D721Med (cell line): ENCODE measurements at places on chromosomes 5 and 9.

DNA sequence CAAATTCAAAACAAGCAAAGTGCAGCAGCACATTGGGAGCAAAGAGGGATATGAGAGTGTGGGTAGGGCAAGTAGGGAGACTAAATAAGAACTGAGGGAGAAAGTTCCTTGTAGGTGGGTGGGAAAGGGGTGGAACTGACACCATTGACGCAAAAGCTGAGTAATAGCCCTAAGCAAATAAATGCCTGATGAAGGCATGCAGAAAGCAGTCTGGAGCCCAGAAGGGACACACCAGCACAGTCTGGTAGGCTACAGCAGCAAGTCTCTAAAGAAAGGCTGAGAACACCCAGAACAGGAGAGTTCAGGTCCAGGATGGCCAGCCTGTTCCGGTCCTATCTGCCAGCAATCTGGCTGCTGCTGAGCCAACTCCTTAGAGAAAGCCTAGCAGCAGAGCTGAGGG lies at the start of gene INSL4:
Gene INSL4 (plus strand): TSS at position 208 of the 400 bp plus-strand sequence. CDS start 105 bp downstream, at position 313.
- no peak for DNase-seq

DNA sequence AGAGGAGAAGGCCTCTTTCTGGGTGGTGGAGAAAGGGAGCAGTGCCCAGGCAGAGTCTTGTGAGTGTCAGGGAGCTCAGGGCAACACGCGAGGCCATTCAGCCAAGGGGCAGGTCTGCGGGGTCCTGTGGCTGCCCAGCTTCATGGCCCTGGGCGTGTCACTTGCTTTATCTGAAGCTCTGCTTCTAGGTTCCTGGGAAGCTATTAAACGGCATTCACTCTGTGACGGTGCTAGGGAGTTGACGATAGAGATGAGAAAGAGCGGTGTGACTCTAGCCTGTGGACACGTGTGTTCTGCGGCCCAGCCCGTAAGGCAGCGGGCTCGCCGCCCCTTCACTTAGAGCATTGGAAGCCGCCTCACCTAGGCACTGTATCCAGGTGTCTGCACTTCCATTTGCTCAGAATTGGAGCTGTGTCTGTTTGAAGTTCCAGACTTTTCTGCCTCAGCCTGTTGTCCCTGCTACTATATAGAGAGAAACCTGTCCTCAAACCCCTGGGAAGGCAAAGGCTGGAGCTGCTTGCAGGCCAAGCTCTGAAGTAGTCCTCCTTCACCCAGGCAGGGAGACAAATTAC lies 88.3 kb downstream of the PHF2 start:
- DNase-seq = no peak

GRCh38 chr5:149235841-149236240 lies 35.8 kb upstream of the AFAP1L1 start:
- DNase-seq = no peak

- no peak for DNase-seq
Observed at GRCh38 chr9:93297659-93298497, 113.9 kb downstream of the WNK2 start.

DNA sequence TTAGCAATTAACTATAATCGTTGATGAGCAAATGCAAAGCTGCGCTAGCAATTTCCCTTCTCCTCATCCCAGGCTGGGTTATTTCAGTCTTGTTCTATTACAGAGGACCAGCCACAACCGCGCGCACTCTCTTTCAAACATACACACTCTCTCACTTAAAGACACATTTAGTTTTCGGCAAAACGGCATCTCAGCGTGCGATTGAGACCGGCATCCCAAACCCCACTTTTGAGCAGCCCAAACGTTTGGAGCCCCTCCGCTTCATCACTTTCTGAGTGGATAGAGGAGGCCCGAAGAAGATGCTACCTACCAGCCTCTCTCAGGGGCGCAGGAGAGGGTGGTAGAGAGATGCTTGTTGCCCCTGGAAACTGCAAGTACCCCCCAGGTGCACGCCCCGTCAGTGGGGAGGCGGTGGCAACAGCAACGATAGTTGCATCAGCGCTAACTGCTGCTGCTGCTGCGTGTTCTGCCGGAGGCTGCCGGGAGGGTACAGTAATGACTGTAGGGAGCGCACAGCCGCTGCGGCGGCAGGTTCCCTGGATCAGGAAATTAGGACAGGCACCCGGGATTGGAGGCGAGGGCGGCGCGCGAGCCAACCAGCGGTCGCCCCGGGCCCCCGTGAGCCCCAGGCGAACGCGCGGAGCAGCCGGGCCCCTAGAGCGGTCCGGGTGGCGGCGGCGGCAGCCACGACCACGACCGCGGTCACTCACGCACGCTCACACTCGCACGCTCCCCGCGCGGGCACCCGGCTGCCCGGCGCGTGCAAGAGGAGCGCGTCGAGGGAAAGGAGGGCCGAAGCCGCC lies 467 bp upstream of the VLDLR start:
- DNase-seq = peak; percentile 53

DNA sequence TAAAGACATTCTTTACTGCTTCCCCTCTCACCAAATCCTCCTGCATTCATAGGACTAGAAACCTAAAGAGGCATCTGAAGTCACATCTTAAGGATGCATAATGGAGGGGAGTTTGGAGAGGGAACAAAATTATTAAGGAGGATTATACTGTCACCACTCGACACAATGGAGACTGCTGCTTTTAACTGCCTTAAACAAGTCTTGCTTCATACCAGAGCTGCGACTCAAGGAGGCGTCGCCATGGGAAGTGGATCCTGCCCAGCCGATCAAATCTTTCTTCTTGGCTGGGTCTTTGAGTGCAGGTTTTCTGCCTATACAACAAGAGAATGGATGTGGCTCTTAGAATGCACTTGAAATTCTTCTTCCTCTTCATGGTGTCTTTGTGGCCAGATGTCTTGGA lies 66.7 kb upstream of the FOXE1 start:
- DNase-seq = no peak

DNA sequence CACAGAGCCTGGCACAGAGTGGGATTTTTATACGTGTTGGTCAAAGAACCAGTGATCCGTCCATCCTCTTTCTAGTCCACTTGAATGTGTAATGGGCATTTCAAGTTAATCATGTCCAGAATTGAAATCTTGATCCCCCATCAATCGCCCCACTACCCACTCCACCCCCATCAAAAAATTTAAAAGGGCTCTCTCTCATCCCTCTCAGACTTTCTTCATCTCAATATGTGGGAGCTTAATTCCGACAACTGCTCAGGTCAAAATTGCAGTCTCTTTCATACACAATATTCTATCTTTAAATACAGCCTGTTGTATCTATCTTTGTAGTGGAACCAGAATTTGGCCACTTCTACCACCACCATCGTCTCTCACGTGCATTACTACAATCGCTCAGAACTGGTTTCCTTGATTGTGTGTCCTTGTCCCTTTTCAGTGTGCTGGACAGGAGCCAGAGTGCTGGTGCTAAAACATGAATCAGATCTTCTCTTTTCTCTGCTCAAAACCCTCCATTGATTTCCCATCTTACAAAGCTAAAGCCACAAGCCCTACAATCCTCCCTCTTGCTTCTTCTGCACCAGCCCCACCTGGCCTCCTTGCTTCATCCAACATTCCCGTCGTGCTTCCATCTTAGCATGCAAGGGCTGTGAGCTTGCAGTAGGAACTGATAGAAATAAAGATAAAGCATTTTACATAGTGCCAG lies 786 bp upstream of the KIF3A start:
- DNase-seq = no peak

DNA sequence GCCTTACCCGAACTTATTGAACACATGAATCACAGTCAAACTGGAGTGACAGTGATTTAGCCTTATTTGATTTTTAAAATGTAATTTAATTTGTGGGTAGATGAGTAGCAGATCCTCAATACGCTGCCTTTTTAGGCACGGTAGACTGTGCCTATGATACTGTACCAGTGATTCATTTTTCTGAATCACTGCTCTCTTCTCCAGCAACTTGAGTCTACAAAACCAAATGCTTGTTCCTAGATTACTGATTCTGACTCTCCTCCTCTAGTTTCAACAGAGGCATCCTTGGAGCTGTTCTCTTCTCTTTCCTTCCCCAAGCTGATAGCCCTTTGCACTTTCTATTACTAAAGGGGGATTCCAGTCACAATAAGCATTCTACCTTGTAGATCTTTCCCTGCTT lies 94.3 kb upstream of the IL7R start:
- DNase-seq = no peak

- DNase-seq = no peak
Observed at GRCh38 chr5:8059337-8059736, 190.4 kb downstream of the MTRR start.

DNA sequence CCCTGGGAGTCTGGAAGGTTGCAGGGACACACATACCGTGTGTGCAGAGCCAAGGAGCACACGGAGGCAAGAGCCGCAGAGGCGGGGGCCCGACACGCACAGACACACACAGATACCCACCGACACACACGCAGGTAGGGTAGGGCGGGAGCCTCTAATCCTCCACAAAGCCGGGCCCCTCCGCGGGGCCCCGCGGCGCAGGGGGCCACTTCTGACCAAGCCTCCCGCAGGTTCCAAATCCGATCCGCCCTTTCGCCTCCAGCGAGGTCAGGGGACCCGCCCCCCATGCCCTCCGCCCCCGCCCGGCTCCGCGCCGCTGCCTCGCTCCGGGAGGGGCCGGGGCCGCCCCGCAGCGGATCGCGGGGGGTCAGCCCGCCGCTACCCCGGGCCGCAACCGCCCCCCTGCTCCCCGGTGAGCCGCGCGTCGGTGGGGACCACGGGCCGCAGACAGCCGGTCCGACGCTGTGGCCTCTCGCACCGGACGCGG lies 1.4 kb upstream of the LMX1B start:
- peak; percentile 18 for DNase-seq

- DNase-seq = no peak
Observed at GRCh38 chr9:87620731-87621322, 105.1 kb upstream of the CTSL start.

DNA sequence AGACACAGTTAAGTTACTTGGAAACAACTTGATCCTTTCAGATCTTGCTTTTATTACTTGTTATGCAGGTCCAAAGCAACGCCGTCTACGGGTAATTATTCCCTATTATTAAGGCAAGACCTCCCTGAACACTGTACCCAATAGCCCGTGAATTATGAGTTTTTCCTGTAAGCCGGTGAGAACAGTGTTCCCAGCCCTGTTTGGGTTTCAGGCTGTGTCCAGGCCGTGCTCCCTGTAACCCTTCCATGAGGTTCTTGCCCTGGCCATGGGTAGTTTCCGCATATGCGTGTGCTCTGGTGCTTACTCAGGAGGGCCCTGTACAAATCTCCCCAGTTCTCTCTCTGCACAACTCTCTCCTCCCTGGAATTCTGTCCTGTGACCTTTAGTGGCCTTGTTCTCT lies 65.6 kb upstream of the CNOT6 start:
- DNase-seq = no peak

DNA sequence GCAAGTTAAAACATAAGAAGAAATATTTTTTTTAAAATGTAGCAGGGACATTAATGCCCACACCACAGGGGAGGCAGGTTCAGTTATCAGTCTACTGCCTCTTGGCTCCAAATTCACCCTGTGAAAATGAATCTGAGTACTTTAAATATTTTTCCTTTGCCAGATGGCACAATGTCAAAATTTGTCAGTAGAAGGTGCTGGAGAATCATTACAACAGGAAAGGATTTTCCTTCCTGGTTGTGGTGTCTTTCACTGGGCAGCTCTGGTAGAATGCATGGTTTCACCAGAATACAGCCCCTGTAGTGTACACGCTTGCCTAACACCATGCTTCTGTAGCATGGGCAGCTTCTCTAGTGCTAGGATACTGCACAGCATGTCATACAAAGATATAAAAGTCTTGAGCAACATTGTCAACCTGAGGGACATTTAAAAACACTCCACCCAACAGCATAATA lies 9.7 kb upstream of the SREK1 start:
- no peak for DNase-seq

- no peak for DNase-seq
Observed at GRCh38 chr9:97445119-97445701, 33.3 kb downstream of the TDRD7 start.

- no peak for DNase-seq
Observed at GRCh38 chr5:76525956-76526355, 97.2 kb downstream of the F2RL2 start.

DNA sequence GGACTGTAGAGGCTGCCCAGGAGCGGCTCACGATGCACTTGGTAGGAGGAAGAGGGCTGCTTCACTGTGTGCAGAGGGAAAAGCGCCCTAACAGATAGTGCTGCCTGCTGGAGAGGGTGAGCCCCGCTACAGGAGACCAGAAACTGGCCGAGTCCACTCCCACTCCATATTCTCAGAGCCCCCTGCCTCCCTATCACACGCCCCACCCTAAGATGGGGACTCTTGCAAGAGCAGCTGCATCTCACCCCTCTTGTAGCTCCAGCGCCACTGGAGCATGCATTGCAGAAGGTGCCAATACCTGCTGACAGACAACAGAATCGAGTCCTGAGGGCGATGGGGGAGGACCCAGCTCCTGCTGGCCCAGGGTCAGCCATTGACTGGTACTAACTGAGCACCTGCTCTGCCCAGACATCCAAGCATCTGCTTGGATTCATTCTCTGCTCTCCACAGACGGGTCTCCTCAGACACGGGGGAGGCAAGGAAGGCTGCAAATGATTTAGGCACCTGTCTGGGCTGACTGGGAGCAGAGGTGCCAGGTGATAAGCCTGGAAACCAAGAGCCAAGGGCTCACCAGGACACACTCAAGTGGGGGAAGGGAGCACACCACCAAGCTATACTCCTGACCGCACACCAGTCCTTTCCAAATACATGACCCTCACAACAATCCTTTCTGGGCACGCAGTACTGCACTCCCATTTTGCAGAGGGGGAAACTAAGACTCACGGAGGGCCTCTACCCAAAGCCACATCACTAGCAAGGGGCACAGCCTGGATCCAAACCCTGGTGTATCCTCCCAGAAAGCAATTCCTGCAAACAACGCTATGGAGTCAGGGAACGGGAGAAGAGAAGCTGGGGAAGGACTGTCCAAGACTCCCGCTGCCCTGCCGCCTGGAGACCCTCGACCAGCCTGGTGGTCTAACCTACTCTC lies 1.6 kb downstream of the BICD2 start:
- no peak for DNase-seq

DNA sequence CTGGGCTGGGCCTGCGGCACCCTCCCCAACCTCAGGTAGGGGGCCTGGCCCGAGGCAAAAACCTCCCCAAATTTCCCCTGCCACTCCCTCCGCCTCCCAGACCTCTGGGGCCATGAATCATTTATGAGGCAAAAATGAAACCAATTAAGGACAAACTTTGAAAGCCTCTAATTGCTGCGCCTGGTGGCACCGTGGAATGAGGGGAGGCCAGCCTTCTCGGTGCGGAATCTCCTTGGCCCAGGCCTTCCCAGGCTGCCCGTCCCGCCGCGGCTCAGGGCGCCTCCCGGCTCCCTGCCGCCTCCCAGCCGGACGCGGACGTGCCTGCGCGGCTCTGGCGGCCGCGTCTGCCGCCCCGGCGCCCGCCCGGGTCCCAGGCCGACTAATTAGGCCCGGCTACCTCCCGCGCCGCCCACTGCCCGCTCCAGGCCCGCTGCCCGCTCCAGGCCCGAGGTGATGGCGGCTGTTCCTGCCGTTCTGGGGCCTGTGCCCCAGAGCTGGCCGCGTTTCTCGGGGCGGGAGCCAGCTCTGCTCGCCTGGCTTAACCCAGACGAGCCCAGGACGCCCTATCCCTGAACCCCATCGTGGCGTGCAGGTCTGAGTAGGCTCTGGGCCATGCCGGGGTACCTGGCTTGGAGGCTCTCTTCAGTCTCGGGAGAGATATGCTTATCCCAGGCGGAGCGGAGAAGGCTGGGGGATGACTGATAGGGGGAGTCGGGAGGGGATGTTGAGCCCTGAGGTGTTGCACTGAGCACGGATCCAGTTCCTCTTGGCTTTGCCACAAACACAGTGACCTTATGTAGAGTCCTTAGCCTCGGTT lies 20.1 kb downstream of the CXXC5 start:
- DNase-seq = no peak
